ENCODE measurements at places on chromosomes 6 and 20.

GRCh38 chr20:24022621-24023180 is 34.1 kb upstream of the GGTLC1 start:
- no peak for DNase-seq

GRCh38 chr6:159110013-159110412 is 59.2 kb upstream of the FNDC1 start:
- peak; percentile 31 for DNase-seq

GRCh38 chr6:30686009-30686907 is at the start of gene PPP1R18:
PPP1R18 (minus strand) TSS chr6:30686645; CDS start chr6:30686018, 627 bp downstream.
- DNase-seq: peak; percentile 73

GRCh38 chr6:160791459-160791858 is 89.4 kb downstream of the PLG start:
- no peak for DNase-seq

GRCh38 chr20:40797425-40797824 is 108.4 kb upstream of the MAFB start:
- DNase-seq: peak; percentile 43

DNA sequence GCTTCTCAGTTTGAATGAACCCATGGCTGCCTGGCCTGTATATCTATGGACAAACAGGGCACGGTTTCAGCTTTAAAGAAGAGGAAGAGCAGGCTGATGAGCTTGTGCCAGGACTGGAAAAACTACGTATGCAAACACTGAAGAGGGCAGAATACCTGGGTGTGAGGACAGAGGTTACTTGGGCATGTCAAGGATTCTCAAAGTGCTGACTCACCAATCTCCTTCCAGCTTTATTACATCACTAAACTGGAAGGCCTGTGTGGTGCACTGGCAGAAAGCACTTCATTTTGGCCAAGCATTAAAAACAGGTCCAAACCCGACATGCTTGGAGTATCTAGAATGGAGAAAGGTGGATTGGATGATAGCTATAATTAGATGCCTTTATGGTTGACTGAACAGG is 95.2 kb downstream of the GMPR start:
- DNase-seq: no peak

- DNase-seq: no peak
These were observed 100.5 kb downstream of the KIF13A start for GRCh38 chr6:17886891-17887290.

DNA sequence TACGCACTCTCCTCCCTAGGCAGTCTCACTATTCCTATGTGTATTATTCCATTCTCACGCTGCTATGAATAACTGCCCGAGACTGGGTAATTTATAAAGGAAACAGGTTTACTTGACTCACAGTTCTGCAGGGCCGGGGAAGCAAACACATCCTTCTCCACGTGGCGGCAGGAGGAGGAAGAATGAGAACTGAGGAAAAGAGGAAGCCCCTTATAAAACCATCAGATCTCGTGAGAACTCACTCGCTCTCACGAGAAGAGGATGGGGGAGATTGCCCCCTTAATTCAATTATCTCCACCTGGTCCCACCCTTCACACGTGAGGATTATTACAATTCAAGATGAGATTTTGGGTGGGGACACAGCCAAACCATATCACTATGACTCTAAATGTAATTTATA is 61.9 kb downstream of the ECT2L start:
- no peak for DNase-seq

- peak; percentile 34 for DNase-seq
These were observed 6.4 kb downstream of the MYLK4 start for GRCh38 chr6:2744209-2744771.

- DNase-seq: no peak
These were observed 3.3 kb downstream of the TRERF1 start for GRCh38 chr6:42448391-42448790.

Data from stomach (tissue), 19 donors.